IMR-90 (cell line): ENCODE measurements at places on chromosomes 2 and 18. TPM values are rescaled to one million over a fixed set of nuclear protein-coding genes. Genes with fewer than 3 reads are reported as not detected.
A peak's percentile ranks its signal among the peaks of the same experiment; 100 is the strongest.

Gene PRKRA
- 39.5 and 41.7 TPM in 2 replicates for polyA plus RNA-seq

- no peaks in the 10 kb centered on the region for H3K36me3 ChIP-seq
- no peaks in the 10 kb centered on the region for H3K27me3 ChIP-seq
- DNase-seq = no peak
- no peak overlapping the region for H3K27ac ChIP-seq
These were observed 28.4 kb downstream of the TGIF1 start for GRCh38 chr18:3478262-3478978.

- no peaks in the 10 kb centered on the region for H3K4me1 ChIP-seq
- no peak overlapping the region for H3K27ac ChIP-seq
- no peaks in the 10 kb centered on the region for H3K27me3 ChIP-seq
These were observed 238.2 kb upstream of the SOX11 start for GRCh38 chr2:5454051-5454390.

- peaks cover 3% of the 10 kb centered on the region; the same call in 1 of the 2 replicates for H3K36me3 ChIP-seq
- no peak overlapping the region for H3K27ac ChIP-seq
- peak; percentile 70 for DNase-seq
- H3K27me3 ChIP-seq = no peaks in the 10 kb centered on the region
- peaks cover 3% of the 10 kb centered on the region for H3K4me1 ChIP-seq
These were observed 101.7 kb downstream of the KLHL29 start for GRCh38 chr2:23486684-23487075.

DNA sequence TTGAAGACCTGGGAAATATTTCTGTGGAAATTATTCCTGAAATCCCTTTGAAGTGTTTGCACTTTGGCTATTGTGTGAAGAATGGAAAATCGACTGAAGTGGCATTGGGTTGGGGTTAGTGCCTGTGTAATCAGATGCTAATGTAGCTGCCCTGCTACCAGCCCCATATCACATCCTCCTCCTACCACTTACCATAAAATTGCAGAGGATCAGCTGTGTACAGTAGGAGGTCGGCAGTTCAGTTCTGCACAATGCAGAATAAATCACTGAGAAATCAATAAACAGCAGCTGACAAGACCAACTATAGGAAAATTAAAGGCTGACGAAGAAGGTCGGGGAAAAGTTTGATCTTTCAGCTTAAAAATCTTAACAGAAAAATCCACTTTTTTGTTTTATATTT is 440.9 kb downstream of the PTPRM start:
- H3K27me3 ChIP-seq = no peaks in the 10 kb centered on the region
- H3K4me1 ChIP-seq = peaks cover 8% of the 10 kb centered on the region
- no peak for DNase-seq

DNA sequence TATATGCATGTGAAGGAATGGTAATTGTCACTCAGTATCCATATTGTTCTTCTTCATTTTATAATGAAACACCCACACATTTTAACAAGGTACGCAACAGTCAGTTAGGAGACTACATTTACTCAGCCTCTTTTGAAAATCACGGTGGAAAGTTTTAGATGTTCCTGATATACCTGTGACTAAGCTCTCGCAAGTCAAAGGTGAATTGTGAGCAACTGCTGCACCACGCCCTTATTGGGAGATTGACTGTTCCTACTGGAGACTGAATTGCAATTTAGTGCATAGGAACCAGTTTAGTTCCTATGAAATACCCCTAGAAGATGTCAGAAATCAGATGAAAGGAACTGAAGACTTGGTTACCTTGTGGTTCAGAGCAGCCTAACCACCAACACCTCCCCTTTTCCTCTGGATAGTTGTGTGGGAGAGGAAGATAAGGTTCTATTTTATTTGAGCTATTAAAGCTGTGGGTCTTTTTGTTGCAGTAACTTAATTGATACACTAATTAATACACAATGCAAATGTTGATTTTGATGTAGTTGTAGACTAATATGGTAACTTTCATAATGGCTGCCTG is 1280.5 kb upstream of the CDH2 start:
- H3K4me1 ChIP-seq = no peaks in the 10 kb centered on the region
- DNase-seq = no peak
- H3K4me3 ChIP-seq = no peak overlapping the region
- no peaks in the 10 kb centered on the region for H3K27me3 ChIP-seq
